SW480 (cell line): ENCODE measurements at places on chromosomes 7 and 10.

DNA sequence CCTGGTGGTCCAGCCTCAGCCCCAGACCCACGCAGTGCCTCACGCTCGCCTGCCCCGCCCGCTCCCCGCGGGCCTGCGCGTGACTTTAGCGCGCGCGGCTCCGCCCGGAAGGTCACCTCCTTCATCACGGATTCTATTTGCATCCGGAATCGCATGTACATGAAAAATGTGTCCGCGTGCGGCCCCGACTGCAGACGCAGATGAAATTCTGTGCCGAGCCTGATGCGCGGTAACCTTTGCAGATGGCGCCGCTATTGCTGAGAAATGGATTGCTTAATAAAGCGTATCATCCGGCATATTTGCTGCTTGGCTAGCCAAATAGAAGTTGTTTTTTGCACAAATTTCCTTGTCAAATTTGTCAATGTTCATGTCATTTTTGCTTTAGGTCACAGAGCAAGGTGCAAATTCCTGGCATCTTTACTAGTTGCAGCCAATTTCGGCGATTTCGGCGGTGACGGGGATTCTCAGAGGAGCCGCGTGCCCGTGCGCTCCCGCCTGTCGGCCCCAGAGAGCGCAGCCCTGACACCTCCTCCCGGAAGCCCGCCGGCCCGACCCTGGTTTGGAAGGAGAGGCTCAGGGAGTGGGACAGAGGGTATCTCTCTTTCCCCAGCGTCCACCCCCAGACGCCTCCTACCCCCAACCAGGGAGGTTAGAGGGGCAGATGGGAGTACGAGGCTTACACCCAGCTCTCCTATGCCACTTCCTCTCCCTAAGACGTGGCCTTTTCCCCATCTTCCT, 85.9 kb upstream of the PAX2 start:
- no peak for DNase-seq

DNA sequence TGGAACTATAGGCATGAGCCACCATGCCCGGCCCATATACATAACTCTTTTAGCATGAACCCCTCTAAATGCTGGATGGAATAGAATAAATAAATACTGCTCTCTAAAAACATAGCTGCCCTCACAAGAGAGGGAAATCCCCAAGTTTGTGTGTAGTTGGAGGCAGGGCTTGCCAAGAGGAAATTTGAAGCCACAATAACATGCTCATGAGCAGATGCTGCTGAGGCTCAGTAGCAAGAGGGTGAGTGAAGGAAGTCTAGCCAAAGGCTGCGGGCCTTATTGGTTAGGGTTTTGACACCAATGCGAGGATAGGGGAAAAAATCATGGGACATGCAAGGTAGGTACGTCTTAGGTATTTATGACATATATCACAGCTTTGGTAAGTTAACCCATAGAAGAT, 17.3 kb downstream of the TPK1 start:
- DNase-seq, result no peak

GRCh38 chr10:98170249-98171117, 36.0 kb downstream of the R3HCC1L start:
- peak; percentile 36 for DNase-seq

- DNase-seq, result no peak
Measured at GRCh38 chr7:28771906-28772622, 186.1 kb downstream of the TRIL start.

- no peak for DNase-seq
Measured at GRCh38 chr10:34677132-34677531, 138.0 kb downstream of the PARD3 start.

- no peak for DNase-seq
Measured at GRCh38 chr7:4895766-4896165, 12.2 kb upstream of the RADIL start.

- DNase-seq, result no peak
Measured at GRCh38 chr7:108307595-108307994, 148.6 kb downstream of the NRCAM start.

DNA sequence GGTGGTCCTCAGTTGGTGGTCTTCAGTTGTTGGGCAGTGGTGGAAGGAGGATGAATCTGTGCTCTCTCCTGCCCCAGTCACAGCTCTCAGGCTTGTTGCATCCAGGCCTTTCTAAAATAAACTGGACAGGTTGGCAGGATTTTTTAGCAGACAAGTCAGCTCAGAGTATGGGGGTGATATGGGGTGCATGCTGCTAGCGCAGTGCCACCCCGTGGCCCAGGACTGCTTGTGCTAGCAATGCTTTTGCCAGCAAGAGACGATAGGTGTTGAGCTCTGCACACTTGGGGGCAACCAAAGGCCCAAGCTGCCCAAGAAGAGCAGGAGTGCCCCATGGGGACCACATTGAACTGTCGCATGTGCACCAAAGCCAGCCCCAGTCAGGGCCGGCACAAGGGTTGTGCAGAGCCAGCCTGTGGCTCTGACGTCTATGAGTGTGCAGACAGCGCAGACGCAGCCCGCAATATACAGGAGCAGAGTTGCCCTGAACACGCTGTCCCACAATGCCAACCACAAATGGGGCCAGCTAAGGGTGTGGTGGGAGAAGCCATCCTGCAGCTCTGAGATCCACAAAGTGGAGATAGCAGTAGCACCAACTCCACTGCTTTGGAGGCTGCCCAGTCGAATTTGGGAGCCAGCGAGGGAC, 49.8 kb upstream of the PDSS1 start:
- no peak for DNase-seq

GRCh38 chr7:85186083-85186520, 754 bp downstream of the SEMA3D start:
- DNase-seq, result no peak

DNA sequence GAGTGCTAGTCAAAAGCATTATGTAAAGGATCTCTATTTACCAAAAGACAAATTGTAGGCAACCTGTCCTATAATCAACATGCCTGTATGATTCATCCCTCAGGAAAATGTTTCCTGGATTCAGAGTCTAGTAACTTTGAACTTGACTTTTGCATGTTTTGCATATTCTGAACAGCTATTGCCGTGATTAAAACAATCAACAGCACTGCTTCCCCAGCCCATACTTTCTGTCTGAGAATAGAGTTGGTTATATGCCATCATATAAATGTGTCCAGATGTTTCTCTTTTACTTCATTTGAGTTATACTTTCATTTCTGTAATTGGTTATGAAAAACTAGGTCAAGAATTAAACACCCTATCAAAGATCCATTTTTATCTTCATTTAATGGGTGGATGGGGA, 83.5 kb downstream of the ZMYND11 start:
- no peak for DNase-seq

- no peak for DNase-seq
Measured at GRCh38 chr7:106057962-106058927, 53.9 kb downstream of the SYPL1 start.

GRCh38 chr7:150997075-150997511, 6.3 kb downstream of the NOS3 start:
- DNase-seq, result no peak

DNA sequence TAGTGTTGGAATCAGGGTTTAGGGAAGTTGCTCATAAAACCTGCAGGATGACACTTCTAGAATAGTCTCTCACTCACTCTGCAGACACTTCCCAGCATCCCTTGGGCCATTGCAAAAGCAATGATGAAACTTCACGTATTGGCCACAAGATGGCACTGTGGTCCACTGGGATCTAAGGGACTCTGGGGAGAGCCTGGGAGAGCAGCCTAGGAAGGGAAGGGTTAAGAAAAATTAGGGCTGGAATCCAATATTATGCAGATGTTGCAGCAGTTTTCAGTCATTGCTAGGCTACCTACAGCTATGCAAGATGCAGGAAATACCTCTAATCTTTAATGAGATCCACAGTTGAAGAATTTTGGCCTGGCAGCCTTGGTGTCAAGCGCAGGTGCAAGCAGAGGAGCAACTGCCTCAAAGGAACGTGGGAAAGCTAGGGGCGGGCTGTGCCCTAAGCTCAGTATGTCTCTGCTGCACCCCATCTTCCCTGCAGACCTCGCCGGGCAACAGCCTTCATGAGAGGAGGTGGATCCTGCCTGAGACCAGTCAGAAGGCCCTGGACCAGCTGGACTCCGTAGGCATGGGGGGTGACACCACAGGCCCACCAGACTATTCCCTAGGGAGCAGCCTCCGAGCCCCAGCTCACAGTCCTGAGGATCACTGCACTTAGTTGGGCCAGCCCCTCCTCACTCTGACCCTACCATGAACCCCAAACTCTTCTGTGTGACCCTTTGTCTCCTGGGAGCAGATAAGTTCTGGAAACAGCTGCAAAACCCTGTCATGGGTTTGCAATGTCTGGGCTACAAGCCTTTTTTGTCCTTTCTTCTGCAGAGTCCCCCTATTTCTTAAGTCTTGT, 127.9 kb upstream of the PRSS58 start:
- DNase-seq, result peak; percentile 69

DNA sequence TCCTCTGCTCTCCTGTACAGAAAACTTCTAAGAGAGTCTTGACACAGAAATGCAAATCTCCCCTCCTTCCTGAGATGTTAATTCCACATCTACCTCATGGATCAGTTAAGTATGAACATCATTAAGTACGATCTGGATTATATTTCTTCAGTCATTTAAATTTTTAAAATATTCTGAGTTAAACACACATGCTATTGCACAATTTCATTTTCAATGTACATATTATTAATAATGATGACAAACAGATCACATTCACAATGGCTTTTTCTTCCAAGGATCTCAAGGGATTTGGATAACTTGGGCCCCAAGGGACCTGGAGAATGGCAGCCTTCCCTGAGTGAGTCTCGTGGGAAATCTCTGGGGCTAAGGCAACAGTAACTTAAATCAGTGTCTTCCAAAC, 16.2 kb downstream of the BEND7 start:
- DNase-seq, result no peak

- DNase-seq, result no peak
Measured at GRCh38 chr7:134899729-134900128, 86.6 kb upstream of the AGBL3 start.
